Femur (tissue), 1 donor: ENCODE measurements at places on chromosomes 3 and 15.

DNA sequence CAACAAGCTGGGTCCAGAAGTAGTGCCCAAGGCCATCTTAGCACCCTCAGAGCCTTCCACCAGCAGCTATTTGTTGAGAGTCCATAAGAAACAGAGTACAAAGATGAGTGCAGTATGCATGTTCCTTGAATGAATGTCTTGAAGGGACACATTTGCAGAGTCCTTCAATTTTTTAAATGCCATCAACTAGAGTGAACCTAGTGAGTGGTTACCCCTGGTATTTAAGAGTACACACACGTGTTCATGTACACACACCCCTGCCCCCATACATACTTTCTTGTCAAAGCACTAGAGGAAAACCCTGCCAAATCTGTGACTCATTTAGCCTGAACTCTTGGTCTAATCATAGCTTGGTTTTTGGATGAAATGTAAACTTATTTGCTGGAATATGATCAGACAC is 84.5 kb upstream of the GALNT15 start:
- DNase-seq, result no peak

GRCh38 chr3:120903221-120903620 is 4.8 kb upstream of the STXBP5L start:
- no peak for DNase-seq

DNA sequence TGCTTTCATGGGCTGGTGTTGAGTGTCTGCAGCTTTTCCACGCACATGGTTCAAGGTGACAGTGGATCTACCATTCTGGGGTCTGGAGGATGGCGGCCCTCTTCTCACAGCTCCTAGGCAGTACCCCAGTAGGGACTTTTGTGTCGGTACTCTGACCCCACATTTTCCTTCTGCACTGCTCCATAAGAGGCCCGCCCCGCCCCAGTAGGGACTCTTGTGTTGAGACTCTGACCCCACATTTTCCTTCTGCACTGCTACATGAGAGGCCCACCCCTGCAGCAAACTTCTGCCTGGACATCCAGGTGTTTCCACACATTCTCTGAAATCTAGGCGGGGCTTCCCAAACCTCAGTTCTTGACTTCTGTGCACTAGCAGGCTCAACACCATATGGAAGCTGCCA is 383.4 kb upstream of the MEIS2 start:
- DNase-seq, result no peak

- DNase-seq, result peak; percentile 83
Observed at GRCh38 chr3:117628823-117629291, 919.3 kb downstream of the TUSC7 start.

DNA sequence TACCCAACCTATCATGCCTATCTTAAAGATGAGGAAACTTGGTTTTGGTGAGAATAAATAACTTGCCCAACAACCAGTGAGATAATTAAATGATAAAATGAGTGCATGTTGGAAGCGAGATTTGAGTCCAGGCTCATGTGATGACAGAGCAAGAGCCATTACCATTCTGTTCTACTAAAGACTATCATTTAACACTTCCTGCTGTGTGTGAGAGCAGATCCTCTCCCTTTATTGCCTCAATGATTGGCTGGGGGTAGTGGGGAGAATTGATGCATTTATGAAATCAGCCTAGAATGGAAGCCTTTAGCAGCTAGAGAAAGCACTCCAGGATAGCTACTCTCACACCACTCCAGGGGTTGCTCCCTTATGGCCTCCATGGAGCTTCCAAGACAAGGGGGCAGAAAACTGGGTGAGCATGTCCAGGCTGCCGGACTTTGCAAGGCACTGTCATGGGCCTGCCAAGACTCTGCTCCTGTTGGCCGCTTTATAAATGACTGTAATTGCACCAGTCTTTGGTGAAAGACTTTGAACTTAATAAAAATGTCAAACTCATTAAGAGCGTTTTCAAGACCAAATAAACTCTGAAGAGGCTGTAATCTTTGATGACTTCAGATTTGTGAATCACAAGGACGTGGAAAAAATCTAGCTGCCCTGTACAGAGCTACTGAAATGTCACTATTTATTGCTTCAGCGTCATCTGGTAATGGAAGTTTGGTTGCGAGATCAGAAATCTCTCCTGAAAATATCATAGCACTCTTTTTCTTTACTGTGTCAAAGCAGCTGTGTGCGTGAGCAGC is 209.1 kb upstream of the NR2E3 start:
- DNase-seq, result no peak

DNA sequence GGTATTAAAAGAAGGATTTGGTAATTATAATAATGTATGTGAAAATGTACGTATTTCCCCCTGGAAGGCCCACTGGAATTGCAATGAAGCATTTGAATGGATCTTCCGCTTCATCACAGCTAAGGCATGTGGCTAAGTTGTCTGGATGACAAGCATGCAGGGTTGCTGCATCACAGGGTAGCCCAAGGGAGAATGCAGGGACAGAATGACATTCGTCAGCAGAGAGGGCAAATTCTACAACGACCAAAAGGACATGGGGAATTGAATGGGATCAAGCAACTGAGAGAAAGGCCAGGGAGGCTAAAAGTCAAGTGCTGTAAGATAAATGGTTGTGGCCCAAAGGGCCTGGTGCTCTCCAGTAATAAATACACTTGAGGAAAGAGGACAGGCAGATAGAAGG is 95.4 kb downstream of the ISL2 start:
- DNase-seq, result no peak

DNA sequence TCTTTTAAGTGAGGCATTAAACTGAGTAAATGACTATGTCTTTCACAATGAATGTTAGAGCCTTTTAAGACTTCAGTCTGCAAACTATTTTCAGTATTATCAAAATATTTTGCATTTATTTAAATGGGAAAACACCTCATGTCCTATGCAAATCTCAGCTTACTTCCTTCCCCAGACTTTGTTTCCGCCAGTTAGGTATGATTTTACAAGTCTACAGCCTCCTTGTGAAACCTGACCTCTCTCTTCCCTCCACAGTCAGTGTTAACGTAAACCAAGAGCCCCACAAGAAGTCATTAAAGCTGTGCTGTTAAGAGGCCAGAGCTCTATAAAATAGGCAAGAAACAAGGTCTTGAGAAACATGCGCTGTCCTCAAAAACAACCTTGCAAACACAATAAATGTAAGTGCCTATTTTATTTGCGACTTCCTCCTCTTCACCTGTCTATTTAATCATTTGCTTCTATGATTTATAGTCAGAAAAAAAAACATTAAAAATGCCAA is 48.3 kb downstream of the PRTG start:
- no peak for DNase-seq

DNA sequence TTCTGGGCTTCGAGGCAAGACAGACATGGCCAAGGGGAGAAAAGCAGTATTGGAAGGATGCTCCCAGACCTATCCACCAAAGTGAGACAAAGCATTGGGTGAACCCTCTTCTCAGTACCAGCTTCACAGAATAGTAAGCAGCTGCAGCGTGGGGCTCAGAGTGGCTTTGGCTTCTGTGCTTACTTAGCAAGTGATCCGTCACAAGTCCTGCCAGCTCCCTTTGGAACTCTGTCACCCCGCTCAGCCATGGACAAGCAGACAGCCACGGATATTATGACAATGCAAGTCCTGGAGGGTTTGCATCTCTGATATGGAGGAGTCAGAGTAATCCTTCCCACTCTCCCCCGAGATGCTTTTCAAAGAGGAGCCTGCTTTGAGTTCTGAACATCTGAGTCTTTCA is 90.8 kb downstream of the SLCO3A1 start:
- DNase-seq, result no peak

DNA sequence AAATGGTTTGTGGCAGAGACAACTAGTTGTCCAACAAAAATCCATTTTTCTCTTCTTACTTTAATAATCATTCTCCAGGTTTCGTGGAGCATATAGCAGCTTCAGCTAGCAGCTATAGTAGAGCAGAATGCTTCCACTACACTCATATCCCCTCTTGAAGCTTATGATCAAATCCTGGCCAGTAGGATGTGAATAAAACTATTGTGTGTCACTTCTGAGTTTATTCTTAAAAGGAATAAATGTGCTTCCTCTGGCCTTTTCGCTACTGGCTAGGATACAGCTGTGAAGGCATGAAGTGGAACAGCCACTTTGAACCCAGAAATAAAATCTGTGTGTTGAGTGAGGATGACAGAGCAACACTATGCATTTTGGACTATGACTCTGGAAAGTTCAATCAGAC is 7.8 kb upstream of the CPOX start:
- no peak for DNase-seq

GRCh38 chr3:98021830-98022560 is 13.1 kb downstream of the GABRR3 start:
- no peak for DNase-seq

- no peak for DNase-seq
Observed at GRCh38 chr3:71260782-71261181, 322.7 kb downstream of the FOXP1 start.

DNA sequence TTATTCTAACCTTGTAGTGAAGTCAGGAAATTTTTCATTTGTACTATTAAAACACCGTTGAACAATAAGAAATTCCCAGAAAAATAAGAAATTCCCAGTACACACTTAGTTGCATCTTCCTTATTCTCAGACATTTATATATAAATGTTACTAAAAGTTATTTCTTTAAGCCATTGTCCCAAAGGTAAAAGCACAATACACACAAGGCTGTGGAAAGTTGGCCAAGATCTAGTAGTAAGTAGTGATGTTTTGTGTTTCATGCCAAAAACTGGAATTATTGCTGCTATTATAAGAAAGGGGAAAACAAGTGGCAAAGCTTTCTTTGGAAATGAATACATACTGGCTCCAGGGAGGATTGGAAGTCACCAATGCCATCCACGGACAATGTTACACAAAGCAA is 802.5 kb upstream of the DPPA4 start:
- no peak for DNase-seq

GRCh38 chr3:181328346-181328745 is 338.8 kb upstream of the DNAJC19 start:
- no peak for DNase-seq

- no peak for DNase-seq
Observed at GRCh38 chr15:63231706-63232105, 42.3 kb downstream of the RAB8B start.

GRCh38 chr3:4985330-4986174 is 6.3 kb downstream of the BHLHE40 start:
- peak; percentile 55 for DNase-seq

DNA sequence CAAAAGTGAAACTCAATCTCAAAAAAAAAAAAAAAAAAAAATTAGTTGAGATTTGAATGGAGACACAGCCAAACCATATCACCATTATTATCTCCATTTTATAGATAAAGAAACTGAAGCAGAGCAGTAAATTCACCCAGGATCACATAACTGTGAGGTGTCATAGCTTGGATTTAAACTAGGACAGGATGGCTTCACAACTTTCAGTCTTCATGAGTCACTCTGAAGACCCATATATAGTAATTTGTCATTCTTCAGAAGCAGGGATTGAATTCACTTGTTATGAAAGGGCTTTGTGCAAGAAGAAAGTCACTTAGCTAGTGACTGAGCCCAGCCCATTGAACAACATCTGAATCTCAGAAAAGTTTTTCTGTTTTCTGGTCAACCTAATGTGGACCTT is 60.5 kb upstream of the LRIG1 start:
- no peak for DNase-seq

- no peak for DNase-seq
Observed at GRCh38 chr3:44596621-44597020, 11.9 kb downstream of the ZNF660 start.

DNA sequence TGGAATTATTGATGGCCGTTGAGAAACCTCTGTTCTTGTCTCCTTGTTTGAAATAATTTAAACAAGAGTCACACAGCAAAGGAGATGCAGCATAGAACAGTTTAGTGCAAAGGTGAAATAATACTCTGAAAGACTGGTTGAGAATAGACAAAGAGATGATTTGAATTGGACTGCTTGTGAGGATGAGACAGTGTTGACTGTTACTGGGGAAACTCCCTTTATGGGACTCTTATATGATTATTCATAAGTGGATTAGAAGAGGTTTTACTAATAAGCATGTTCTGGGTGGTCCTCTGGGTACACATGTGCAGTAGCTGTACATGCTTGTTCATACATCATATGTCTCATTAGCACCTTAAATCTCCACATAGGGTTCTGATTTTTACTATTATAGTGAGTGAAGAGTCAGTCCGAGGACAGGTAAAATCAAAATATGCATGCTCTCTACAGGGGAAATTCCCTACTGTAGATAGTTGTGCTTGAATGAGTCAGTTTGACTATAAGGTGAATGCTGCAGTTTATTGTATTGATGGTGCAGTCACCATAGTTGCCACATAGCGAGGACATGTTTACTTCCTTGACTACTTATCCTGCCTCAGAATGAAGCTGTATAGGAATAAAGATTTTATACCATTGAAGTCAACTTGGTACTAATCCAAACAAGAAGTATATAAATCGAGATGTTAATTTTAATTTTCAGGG is 498.7 kb downstream of the CNTN6 start:
- no peak for DNase-seq
